ENCODE measurements at places on chromosomes 4 and X.

DNA sequence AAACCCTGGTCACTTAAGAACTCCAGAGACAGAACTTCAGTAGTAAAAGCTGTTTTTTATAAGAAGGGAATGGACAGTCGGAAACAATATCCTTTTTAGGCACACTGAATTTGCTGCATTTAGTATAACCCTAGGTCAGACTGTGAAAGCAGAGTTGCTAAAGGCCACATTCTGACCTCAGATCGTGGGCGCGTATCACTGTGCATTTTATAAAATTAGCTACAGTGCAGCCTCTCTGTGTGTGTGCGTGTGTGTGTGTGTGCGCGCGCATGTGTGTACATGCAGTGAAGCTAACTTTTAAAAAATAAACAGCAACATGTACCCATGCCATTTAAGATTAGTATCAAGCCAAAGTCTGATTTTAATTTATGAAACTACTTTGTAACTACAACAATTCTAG lies 8.0 kb downstream of the ZNF827 start:
- DNase-seq: no peak

- DNase-seq: no peak
Measured at GRCh38 chr4:29151584-29151983, 1568.6 kb upstream of the PCDH7 start.

DNA sequence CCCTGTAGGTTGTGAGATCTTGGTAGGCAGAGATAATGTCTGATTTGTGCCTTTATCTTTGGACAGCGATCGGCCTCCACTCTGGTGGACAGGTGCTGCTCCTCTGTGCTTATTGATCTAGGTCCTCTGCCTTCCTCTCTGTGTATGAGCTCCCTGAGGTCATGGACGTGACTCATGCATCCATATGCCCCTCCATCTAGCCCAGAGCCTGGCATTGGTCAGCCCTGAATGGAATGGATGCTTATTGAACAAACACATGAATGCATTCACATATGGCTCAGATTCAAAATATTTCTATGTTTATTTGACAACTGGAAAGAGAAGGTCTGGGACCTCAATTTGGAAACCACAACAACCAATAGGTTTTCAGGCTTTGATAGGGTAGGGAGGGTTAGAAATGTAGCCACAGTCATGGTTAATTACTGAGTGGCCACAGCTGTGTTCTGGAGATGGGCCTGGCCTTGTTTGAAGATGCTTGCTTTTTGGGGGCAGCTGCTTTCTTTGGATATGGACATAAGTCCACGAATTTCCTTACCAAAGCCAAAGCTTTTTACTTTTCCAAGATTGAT lies 76.2 kb downstream of the SEL1L3 start:
- no peak for DNase-seq

DNA sequence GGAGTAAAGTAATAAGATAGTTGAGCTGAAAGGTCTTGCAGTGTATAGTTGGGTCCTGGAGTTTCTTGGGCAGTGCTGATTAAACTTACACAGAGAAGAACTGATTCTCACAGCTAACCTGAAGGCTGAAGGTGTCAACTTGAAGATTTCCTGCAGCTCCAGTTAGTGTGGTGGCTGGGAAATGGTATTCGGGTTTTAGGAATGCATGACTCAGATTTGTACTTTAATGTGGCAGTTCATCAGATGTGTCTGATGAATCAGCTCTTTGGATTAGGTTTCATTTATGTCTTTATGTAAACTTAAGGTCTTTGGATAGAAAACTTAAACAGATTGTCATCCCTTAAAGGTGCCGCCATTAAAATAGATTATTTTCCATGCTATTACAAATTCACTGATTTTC lies 200.0 kb downstream of the IL1RAPL1 start:
- DNase-seq: no peak

DNA sequence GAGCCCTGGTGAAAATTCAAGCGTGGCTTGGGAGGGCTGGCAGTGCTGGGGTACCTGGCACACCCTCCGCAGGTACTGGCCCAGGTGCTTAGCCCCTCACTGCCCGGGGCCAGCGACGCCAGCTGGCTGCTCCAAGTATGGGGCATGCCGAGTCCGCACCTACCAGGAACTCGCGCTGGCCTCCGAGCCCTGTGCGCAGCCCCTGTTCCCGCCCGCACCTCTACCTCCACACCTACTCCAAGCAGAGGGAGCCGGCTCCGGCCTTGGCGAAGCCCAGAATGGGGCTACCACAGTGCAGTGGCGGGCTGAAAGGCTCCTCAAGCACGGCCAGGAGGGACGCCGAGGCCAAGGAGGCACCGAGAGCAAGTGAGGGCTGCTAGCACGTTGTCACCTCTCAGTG lies 14.9 kb upstream of the DHX15 start:
- no peak for DNase-seq

DNA sequence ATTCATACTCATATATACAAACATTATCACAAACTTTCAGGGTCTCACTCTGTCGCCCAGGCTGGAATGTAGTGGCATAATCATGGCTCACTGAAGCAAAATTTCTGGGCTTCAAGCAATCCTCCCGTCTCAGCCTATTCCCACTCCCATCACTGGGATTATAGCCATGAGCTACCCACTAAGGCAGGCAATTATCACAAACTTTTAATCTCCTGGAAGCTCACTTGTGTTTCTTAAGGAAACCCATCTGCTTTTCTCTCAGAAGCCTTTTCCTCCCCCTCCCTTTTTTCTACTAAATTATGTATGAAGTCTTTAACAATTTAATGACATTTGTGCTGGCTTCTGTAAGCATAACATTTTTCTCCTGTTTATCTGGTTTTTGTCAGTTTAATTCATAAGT lies 170.5 kb downstream of the AREG start:
- DNase-seq: no peak

- DNase-seq: no peak
Measured at GRCh38 chr4:8704632-8705031, 112.1 kb downstream of the CPZ start.

GRCh38 chrX:95318882-95319281 lies 1365.8 kb upstream of the DIAPH2 start:
- no peak for DNase-seq

DNA sequence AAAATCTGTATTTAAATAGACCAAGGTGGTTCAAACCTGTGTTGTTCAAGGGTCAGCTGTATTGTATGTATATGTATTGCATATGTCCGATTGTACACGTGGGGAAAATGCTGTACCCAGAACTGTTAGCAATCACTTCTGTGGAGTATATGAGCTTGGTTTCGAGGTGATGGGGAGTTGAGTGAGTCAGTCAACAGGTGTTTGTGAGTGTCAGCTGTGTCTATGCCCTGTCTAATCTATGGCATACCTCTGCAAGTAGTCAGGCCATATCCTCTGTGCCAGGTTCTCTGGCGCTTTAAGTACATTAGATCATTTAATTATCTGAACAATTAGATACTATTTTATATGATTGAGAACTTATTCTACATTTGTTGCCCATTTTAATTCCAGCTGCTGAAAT lies 7.4 kb downstream of the ZRSR2 start:
- no peak for DNase-seq

GRCh38 chrX:132153166-132153565 lies 25.3 kb upstream of the FRMD7 start:
- no peak for DNase-seq

DNA sequence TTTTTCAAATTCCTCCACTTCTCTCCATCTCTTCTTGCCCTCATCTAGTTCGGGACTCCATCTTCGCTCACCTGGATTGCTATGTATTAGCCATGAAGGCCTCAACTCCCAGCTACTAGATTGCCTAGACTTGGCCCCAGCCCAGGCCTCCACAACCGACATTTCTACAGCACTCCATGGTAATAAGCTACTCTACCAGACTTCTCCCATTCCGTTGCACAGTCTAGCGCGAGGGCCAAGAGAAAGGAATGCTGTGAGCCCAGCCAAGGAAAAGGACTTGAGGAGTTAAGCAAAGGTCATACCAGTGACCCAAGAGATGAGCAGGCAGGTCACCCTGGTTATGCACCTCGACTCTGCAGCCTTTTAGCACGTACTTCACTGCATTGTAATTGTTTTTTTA lies 75.6 kb downstream of the SOWAHB start:
- DNase-seq: no peak

- no peak for DNase-seq
Measured at GRCh38 chr4:74030285-74030684, 8.2 kb downstream of the CXCL3 start.

DNA sequence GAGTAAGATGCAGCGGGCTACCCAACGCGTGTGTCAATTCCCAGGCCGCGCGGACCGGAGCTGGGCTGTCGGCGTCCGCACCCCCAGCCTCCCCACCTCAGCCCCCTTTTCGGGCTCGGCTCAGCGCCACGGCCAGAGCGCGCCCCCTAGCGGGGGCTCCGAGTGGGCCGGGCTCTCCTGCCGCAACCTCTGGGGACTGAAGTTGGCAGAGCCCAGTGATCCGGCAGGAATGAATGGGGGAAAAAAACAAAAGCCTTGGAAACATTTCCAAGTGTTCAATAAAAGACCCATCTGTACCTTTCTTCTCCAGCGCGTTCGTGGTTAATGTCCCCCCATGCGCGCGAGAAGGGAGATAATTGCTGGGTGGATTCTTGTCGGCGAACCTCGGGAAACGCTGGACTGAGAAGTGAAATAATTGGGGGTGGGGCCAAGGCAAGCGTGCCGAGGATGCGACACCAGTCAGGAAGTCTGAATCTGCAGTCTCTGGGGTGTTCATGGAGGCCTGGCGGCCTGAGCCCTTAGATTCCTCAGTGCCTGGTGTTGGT lies 5.2 kb upstream of the ARX start:
- no peak for DNase-seq

DNA sequence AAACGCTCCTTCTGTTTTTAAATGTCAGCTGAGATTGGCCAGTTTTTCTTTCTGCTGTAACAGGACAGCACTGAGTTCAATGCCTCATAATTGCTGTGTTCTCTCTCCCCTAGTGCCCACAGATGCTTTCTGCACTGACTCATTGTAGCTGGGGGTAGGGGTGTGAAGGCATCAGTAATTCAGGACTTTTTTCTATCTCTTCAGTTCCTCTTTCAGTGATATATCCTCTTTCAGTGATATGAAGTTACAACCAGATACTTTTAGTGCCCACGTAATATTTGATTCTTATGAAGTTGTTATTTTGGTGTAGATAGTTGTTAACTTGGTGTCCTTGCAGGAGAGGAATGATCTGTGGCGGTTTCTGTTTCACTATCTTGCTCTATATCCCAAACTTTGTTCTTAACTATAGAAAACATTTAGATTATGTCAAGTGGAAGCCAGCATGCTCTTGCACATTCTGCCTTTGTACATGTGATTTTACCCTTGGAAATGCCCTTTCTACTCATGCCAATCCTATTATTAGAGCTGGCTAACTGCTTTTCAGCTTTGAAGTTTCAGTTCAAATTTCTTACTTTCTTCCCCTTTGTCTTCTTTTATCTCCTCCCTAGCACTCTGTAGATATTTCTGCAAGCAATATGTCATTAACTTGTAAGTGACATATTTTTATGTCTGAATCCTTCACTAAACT lies 1258.4 kb downstream of the FAM133A start:
- no peak for DNase-seq

DNA sequence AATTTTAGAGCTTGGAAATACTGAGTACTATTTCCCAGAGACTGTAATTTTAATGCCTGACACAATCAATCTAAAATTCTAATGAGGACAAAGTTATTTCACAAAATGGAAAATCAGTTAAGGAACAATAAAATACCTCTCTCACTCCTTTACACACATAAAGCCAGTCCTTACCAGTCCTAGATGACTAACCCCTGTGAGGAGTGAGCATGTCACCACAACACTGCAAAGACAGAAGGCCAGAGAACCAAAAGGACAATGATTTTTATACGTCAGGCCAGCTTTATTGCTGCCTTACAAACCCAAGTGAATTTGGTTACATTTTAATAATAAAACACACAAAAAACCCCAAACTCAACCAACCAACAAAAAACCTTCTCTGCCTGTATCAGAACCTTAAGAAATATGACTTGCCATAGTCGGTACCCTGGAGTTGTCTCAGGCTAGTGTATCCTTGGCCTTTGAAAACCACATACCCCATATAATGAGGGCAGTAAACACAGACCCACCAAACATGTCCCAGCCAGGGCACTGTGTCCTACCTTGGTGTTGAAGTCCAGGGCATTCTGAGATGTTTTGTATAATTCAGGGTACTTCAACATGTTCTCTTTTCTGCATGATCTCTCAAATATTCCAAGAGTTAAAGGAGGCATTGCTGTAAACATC lies 57.6 kb downstream of the SHISA3 start:
- DNase-seq: no peak

GRCh38 chr4:85932500-85933290 lies 427.2 kb downstream of the MAPK10 start:
- no peak for DNase-seq

- no peak for DNase-seq
Measured at GRCh38 chrX:153514259-153514658, 3.2 kb upstream of the ATP2B3 start.

DNA sequence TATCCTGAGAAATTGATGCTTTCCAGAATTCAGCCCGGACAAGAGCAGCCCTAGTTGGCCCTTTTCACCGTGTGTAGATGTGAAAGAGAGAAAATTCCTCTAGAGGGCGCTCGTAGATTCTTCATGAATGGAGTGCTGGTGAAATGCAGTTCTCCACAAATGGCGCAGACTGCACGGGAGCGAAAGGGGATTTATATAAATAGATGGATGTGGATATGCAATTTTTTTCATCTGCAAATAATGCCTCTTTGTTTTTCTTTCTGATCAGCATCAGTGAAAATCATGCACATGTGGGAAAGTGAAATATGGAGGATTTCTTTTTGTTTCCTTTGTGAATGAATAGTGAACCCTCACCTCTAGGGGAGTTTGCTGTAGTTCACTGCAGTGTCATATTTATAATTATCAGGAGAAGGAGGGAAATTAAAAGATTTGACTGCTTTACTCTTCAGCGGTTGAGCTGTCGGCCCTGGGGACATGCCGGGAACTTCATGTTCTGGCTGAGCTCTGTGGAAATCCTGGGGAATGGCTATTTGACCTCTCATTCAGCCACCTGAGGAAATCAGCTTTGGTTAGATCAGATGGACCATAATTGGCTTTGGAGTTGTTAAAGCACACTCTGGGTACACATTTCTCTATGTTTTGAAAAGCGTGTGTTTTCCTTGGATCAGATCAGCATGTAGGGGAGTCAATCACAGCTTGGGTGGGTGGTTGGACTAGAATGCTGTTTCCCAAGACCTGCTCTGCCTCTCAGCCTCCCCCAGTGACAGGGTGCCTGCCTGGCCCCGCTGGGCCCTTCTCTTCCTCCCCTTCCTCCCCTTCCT lies 115.0 kb upstream of the SHISA3 start:
- no peak for DNase-seq

DNA sequence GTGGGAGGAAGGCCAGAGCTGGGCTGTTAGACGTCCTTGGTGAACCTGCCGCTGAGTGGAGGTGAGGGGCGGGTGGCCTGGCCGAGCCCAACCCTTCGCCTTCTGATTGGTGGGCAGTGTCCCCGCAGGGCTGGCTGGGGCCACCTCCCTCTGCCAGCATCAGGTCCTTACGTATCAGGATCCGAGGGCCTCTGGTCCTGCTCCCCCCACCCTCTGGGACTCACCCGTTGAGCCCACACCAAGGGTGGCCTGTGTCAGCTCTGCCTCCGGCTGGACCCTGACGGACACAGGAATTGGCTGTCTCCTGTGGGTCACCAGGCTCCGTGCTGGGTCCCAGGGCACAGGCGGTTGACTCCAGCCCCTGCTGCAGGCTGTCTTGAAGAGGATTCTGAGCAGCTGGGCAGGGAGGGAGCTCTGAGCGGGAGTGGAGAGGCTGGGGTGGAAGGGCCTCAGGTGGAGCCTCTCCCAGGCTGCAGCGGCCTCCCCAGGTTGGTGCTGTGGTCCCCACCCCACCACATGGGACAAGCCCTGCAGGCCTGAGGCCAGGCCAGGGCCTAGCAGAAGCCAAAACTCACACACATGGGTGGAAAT lies 58.4 kb upstream of the NKX1-1 start:
- DNase-seq: no peak

- no peak for DNase-seq
Measured at GRCh38 chr4:150382028-150382427, 199.9 kb upstream of the MAB21L2 start.

GRCh38 chr4:153434190-153434589 lies 32.0 kb upstream of the TMEM131L start:
- no peak for DNase-seq

Measured in stimulated activated CD4-positive, alpha-beta T cell treated with anti-CD3 and anti-CD28 coated beads, Interleukin-1b, Interleukin-23, amount 100 ng/mL, for 1 hour (primary cell).